ENCODE measurements at places on chromosomes 11 and 22.
A peak's percentile ranks its signal among the peaks of the same experiment; 100 is the strongest.

DNA sequence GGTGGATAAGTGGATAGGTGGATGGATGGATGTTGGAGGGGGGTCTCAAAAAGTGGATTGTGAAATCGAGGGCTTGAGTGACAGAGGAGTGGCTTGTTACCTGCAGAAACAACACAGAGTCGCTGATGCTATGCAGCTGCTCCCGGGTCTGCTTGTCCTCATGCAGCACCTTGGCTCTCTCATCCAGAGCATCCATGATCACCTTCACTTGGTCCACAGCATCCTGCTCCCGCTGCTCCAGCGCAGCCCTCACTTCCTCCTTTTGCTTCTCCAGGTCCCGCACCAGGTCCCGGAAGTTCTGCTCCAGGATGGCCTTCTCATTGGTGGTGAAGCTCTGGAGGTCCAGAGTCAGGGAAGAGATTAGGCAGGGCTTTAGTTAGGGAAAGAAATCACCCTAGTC is 10.7 kb downstream of the TRIM29 start:
- DNase-seq, result no peak

DNA sequence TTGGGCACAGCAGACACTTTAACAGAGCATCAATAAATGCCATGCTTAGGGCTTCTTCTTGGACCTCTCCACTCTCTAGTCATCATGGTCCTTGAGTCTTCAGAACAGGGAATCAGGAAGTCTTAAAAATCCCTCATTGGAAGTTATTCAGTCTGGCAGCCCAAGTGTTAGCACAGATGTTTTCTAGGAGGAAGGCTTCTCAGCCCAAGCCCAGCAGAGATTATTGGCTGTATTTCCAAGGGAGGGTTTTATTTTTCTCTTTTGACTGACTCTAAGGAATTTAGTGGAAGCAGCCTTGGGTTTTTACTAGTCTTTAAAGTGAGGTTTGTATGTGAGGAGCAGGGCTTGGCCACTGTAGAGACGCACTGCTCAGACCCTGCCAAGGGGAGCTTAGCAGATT is 41.9 kb downstream of the CEP164 start:
- no peak for DNase-seq

GRCh38 chr22:23539135-23539838 is 40.8 kb downstream of the IGLL1 start:
- peak; percentile 54 for DNase-seq

- no peak for DNase-seq
These were observed 244.4 kb upstream of the SYN3 start for GRCh38 chr22:33302549-33302948.

- no peak for DNase-seq
These were observed 106.0 kb upstream of the TIMP3 start for GRCh38 chr22:32695451-32695891.

GRCh38 chr22:35407362-35407761 is 7.4 kb downstream of the MCM5 start:
- no peak for DNase-seq
